ENCODE measurements at places on chromosomes 12 and 14. TPM values are rescaled to one million over a fixed set of nuclear protein-coding genes. Genes with fewer than 3 reads are reported as not detected.

Gene CLEC6A
- total RNA-seq, result not detected

Gene ORAI1
- 13.6 TPM for total RNA-seq

Gene COX8C
- total RNA-seq, result not detected

Gene CCDC92
- total RNA-seq, result 8.3 TPM

Gene FZD10
- not detected for total RNA-seq

Gene KIF5A
- 1.9 TPM for total RNA-seq

Gene SPIC
- not detected for total RNA-seq

Gene SLC17A8
- total RNA-seq, result not detected

Gene LACRT
- total RNA-seq, result not detected

Gene USP44
- not detected for total RNA-seq

DNA sequence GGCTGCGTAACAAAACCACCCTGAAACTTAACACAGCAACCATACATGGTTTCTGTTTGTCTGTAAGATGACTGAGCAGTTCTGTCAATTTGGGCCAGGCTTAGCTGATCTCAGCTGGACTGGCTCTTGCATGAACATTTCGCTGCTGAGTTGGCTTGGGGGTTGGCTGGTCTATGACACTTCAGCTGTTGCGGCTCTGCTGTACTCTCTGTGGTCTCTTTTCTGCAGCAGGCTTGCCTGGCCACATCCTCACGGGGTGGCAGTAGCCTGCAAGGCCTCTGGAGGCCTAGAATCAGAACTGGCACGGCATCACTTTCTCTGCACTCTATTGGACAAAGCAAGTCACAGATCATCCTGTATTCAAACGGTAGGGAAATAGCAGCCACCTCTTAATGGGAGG is 216.2 kb downstream of the BCL11B start:
- DNase-seq, result peak; percentile 75

GRCh38 chr12:116639765-116640164 is 80.6 kb downstream of the MAP1LC3B2 start:
- DNase-seq, result no peak

- no peak for DNase-seq
These were observed 24.3 kb upstream of the RCOR1 start for GRCh38 chr14:102568115-102568614.

DNA sequence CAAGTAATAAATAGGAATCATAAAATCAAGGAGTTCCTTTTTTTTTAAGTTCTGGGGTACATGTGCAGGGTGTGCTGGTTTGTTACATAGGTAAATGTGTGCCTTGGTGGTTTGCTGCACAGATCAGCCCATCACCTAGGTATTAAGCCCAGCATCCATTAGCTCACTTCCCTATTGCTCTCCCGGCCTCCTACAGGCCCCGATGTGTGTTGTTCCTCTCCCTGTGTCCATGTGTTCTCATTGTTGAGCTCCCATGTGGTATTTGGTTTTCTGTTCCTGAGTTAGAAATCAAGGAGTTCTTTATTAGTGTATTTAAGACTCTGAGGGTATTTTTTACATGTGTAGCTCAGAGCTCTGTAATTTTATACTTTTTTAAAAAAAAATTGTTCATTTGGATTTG is 86.0 kb downstream of the SCFD1 start:
- DNase-seq, result no peak

DNA sequence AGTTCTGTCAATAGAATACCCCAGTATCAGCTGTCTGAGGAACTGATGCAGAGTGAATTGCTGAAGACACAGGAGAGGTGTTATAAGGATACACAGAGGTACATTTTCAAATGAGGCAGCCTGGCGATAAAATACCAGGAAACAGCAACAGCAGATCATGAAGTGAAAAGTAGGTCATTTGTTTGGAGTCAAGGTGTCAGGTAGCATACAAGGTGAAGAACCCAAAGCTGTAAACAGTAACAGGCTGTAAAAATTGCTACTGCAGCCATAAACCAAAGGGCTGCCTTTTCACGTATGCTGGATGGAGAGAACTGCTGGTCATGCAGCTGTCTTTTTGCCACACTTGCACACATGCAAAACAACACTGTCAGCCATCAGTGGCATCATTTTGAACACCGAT is 9.3 kb upstream of the TWF1 start:
- DNase-seq, result no peak

DNA sequence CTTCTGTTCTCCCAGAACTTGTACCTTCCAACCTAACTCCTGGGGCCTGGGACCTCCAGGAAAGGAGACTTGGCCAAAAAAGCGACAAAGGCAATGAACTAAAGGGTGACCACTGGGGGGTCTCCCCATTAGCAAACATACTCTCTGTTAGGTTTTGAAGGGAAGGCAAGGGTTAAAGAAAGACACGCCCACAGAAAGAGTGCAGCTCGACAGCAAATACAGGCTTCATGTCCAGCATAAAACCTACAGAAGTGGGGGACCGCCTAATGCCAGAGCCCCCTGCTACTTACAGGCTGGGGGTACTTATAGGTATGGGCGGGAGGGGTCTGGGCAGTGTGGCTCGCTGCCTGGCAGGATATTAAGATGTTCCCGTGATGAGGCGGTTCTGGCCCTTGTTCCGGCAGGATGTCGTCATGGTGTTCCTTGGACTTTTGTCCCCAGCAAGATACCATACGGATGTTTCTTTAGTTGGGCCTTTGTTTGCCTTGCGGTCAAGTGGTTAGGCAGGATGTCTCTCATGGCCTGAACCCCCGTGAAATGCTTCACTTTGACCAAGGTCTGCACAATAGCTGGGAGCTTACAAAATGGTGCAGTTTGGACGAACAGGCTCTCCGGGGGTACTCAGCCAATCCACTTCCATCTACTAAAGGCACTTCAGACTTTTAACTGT is 53.4 kb downstream of the PRMT8 start:
- DNase-seq, result no peak

GRCh38 chr12:41460906-41461305 is 272.8 kb downstream of the PDZRN4 start:
- no peak for DNase-seq

GRCh38 chr12:98606359-98606988 is 13.0 kb downstream of the SLC25A3 start:
- no peak for DNase-seq

DNA sequence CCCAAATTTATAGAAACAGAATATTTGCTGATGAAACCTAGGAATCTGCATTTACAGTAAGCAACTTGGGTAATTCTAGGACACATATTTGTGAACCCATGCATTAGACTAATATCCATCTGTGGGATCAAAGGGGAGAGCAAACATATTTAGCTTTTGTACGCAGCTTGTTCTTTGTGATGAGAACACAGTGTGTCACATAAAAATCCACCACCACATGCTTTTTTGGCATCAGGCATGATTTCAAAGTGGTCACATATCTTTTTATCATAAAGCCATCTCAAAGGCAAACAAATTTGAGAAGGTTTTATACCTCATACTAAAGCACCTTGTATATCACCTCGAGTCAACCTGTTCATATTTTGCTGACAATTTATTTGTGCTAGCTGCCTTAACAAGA is 15.7 kb downstream of the DNAL1 start:
- DNase-seq, result no peak

DNA sequence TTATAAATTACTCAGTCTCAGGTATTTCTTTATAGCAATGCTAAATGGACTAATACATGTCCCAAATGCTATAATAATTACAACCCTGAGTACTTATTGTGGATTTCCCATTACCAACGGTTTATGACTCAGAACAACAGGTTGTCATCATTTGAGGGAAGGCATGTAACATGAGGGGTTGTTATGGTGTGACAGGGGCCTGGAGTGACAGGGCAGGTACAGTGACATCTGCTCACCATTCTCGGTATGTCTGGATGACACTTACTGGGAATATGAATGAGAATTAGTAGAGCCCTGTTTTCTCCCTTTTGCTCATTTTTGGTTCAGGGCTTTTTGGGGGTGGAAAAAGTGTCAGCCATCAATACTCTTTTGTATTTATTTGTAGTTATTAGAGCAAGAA is 36.2 kb upstream of the FERMT2 start:
- no peak for DNase-seq

DNA sequence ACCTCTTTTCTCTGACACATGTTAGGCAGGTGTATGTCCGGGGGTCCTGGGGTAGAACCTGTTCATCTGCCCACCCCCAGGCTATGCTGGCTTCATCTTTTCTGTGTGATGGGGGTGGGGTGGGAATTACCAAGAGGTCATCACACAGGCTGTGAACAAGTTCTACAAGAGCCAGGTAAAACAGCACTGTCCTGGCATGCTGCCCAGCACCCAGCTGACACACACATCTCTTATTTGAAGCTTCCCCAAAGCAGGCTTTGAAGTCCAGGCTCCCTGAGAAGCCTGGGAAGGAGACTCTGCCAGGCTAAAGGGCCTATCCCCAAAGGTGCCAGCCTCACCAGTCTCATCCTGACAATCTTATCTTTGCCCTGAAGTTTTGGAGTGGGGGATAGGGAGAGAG is 141.1 kb downstream of the ALG10 start:
- no peak for DNase-seq

GRCh38 chr12:9134981-9135628 is 19.4 kb upstream of the A2M start:
- no peak for DNase-seq

GRCh38 chr12:64713376-64713775 is 45.8 kb downstream of the GNS start:
- DNase-seq, result no peak

DNA sequence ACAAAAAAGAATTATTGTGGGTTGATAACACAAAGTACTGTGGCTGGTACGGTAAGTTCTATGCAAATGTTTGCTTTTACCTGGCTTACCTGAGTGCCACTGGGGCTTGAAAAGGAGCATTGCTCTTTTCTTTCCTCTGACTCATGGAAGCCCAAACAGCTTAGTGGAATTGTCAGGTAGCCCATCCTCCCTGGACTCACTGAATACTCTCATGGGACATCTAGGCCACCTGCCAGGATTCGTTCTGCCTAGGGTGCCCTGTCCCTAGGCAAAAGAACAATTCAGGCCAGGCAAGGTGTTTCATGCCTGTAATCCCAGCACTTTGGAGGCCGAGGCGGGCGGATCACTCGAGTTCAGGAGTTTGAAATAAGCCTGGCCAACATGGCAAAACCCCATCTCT is 22.5 kb upstream of the YAF2 start:
- DNase-seq, result no peak

GRCh38 chr14:100618763-100619320 is 31.6 kb upstream of the BEGAIN start:
- no peak for DNase-seq

DNA sequence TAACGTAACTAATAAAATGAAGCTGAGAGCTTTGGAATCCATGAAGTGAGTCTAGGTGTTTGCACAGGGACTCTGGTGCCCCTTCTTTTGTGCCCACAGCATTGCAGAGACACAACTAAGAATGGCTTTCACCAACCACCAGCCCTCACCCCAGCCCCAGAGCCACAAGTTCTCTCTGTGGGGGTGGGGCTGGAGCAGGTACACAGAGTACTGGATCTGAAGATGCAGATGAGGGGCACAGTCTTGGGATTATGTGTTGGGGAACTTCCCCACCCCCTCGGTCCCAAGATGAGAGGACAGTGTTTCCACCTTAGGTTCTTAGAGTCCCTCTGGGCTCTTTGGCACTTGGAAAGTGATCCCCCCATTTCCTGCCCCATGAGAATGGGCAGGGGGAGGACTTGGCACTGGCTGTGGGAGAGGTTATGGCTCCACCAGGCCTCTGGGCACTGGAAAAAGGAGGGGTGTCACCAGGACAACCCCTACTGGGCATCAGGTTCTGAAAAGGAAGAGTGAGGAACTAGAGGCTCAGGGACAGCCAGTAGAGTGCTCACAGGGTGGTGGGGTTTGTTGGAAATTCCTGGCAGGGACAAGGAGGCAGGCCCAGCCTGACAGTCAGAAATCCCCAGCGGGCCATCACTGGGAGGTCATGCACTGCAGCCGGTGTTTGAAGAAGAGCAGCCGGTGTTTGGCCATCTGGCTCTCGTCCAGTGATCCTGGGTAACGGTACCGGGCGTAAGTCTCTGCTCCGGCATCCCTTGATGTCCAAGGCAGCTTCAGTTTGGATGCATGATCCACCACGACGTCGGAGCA is 6.7 kb downstream of the B4GALNT1 start:
- DNase-seq, result no peak

GRCh38 chr14:89060191-89060590 is 235.7 kb downstream of the TTC8 start:
- DNase-seq, result peak; percentile 66

- DNase-seq, result no peak
These were observed 23.1 kb downstream of the METAP2 start for GRCh38 chr12:95497031-95497430.

GRCh38 chr14:52434955-52435354 is 117.3 kb downstream of the TXNDC16 start:
- DNase-seq, result no peak

DNA sequence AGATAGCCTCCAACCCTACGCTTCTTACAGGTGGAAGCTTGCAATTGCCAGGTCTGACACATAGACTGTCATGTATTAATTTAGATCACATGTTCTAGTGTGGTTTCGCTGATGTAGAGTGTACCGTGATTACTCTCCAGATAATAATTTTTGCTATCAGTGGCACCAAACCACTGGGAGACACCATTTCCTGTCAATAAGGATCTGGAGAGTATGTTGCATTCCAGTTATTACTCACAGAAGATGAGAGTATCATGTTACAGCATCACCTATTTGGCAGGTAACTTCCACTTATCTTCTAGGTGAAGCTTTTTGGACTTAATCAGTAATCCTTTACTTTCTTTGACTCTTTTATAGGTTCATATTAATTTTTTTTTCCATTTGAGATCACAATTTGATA is 147.2 kb downstream of the HELB start:
- no peak for DNase-seq

DNA sequence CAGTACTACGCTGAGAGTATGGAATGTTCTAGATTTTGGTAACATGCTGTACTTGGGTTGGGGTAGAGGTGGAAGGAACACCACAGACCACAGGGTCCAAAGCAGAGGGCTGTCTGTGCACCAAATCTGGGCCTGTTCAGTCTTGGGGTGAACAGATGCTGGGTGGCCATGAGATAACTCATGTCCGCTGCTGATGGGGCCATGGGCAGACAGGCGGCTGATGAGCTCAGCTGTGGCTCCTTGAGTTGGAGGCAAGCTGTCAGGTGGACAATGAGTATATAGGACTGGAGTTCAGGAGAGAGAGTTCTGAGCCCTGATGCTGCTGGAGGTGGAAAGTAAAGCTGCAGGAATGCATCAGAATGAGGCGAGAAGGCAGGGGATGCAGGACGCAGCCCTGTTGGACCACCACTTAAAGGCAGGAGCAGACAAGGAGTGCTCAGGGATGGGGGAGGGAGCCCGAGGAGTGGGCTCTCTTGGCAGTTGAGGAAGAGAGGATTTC is 6.2 kb downstream of the SMIM41 start:
- no peak for DNase-seq

GRCh38 chr14:77240336-77240915 is 30.6 kb downstream of the NGB start:
- DNase-seq, result no peak

- DNase-seq, result no peak
These were observed 90.8 kb downstream of the LIN7A start for GRCh38 chr12:80846952-80847351.

DNA sequence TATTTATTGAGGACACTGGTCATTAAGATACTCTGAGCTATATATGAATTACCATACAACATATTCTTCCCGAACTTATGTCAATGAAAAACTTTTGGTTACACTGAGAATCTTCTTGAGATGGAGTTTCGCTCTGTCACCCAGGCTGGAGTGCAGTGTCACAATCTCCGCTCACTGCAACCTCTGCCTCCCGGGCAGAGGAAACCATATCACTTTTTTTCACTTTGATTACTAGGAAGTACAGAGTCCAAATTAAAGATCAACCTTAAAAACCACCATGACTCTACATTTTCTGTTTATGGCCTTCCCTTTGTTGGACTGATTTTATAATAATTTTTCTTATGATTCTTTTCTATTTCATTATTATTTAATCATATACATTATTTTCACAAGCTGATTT is 336.5 kb downstream of the FSCB start:
- DNase-seq, result no peak

GRCh38 chr14:90294872-90295271 is 36.9 kb downstream of the NRDE2 start:
- no peak for DNase-seq

Data from RPMI7951 (cell line).